ENCODE measurements at places on chromosomes 4 and X.

DNA sequence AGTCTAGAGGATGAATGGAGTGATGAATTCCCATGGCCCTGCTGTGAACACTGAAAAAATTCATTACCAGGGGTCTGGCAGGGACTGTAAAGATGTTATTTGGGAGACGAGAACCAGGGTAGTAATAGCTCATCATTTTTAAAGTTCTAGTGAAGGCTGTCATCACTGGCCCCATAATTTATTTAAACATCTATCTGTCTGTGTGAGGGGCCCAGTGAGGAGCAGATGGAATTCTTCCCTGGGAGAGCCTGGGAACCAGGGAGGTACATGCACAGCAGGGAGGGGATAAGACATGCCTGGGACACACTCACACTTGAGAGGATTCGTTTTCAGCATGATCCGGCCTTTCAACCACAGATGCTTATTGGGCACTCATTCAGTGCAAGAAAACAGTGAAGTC, 162.0 kb downstream of the PDGFRA start:
- DNase-seq: no peak

DNA sequence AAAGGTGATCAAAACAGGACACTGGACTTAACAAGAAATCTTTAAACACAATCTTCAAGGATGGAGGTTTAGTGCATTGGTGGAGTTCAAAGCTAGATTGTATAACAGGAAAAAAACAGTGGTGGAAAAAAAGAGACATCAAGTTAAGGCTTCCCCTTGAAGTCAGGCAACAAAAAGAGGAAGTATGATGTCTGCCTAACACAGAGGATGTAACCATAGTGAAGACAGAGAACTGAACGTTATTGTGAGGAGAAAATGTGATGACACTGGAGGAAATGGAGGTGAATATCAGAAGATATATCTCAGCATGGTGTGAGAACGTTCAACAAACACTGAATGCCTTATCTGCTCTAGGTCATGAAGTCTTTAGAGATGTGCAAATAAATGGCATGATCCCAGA, 192.4 kb upstream of the AR start:
- DNase-seq: no peak

DNA sequence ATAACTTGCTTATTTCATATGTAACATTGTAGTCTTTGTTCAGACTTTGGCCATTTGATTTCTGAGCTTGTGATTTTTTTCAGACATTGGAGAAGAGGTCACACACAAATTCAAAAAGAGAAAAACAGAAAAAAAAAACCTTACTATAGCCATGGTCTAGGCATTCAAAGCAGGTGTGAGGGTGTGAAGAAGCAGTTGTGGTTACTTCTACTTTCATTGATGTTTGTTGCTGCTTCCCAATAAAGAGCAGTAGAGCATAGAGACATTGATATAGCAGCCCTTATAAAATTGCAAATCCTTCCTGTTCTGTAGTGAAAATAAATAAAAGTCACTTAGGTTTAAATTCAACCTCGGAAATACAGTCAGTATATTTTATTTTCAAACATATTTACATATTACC, 671.6 kb downstream of the GRXCR1 start:
- DNase-seq: no peak

GRCh38 chrX:9087271-9088040, 53.5 kb upstream of the FAM9B start:
- no peak for DNase-seq

- no peak for DNase-seq
Observed at GRCh38 chrX:67555578-67556203, 11.9 kb downstream of the AR start.

DNA sequence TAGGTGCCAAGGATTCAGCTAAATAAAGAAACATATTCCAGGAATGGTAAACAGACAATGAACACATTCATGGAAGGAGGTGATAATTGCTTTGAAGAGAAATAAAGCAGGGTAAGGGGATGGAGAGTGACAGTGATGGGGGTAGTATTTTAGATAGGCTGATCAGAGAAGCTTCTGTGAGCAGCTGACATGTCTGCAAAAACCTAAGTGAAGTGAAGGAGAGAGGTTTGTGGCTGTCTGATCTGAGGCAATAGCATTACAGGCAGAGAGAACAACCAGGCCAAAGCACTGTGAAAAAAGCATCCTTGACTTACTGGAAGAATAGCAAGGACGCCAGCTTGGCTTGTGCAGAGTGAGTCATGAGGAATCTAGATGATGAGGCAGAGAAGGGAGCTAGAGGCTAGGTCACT, 271.9 kb upstream of the GATB start:
- DNase-seq: no peak

DNA sequence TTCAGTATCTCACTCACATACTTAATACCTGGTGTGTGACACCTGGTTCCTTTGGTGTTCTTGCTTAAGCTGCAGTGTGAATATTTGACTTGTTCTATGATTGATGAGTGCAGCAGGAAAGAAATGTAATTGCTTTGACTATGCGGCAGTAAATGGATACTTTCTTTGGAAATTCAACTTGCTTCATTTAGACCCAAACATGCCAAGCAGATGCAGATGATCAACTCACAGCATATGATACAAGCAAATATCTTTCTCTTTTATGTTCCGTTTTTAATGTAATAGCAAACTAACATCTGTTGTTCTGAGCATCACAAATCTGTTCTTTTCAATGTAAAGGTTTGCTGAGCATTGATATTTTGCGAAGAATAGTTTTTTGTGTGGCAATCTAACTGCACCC, 549.5 kb downstream of the C4orf33 start:
- DNase-seq: no peak

Data from stimulated activated CD8-positive, alpha-beta memory T cell treated with anti-CD3 and anti-CD28 coated beads, Interleukin-2, amount 100 ng/mL, for 1 hour (primary cell).